ENCODE measurements at places on chromosomes 4 and X. TPM values are rescaled to one million over a fixed set of nuclear protein-coding genes. Genes with fewer than 3 reads are reported as not detected.

SPANXN4 gene
- total RNA-seq: not detected

ARHGAP4 gene
- 35.5 TPM for total RNA-seq

COQ2 gene
- 18.9 TPM for total RNA-seq

OTUD4 gene
- total RNA-seq: 31.2 TPM

RAB40A gene
- total RNA-seq: not detected

WDR44 gene
- total RNA-seq: 13.8 TPM

IRAK1 gene
- total RNA-seq: 103 TPM

P2RY4 gene
- total RNA-seq: 2.3 TPM

FAM47A gene
- not detected for total RNA-seq

SPON2 gene
- total RNA-seq: 34.3 TPM

MAP7D2 gene
- 1.6 TPM for total RNA-seq

TRO gene
- 2.1 TPM for total RNA-seq

ARL9 gene
- 0.15 TPM for total RNA-seq

ITM2A gene
- 26.5 TPM for total RNA-seq

- no peak for DNase-seq
These were observed 626.6 kb downstream of the MID1IP1 start for GRCh38 chrX:39427906-39428305.

- DNase-seq: no peak
These were observed 1.5 kb downstream of the MSANTD1 start for GRCh38 chr4:3250438-3250955.

DNA sequence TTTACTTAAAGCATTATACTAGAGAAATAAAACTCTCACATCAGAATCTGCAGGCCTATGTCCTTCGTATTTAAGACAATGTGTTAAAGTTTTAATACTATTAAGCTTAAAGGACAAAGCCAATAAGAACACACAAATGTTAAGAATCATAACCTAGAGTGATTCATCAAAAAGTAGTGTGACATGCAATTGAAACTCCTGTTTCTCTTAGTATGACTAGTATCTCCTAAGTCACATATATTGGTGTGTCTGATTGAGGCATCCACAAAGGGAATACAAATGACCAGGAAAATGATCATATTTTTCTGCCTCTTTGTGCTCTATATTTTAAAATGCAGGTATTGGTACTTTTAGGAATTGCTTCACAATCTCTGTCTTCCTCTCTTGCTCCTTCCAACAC lies 23.8 kb downstream of the GPRASP3 start:
- DNase-seq: no peak

- no peak for DNase-seq
These were observed 46.4 kb upstream of the GPM6B start for GRCh38 chrX:13863324-13863723.

- DNase-seq: no peak
These were observed 326.4 kb downstream of the EVC2 start for GRCh38 chr4:5381961-5382441.

- no peak for DNase-seq
These were observed 142.9 kb upstream of the MBNL3 start for GRCh38 chrX:132631579-132632232.

DNA sequence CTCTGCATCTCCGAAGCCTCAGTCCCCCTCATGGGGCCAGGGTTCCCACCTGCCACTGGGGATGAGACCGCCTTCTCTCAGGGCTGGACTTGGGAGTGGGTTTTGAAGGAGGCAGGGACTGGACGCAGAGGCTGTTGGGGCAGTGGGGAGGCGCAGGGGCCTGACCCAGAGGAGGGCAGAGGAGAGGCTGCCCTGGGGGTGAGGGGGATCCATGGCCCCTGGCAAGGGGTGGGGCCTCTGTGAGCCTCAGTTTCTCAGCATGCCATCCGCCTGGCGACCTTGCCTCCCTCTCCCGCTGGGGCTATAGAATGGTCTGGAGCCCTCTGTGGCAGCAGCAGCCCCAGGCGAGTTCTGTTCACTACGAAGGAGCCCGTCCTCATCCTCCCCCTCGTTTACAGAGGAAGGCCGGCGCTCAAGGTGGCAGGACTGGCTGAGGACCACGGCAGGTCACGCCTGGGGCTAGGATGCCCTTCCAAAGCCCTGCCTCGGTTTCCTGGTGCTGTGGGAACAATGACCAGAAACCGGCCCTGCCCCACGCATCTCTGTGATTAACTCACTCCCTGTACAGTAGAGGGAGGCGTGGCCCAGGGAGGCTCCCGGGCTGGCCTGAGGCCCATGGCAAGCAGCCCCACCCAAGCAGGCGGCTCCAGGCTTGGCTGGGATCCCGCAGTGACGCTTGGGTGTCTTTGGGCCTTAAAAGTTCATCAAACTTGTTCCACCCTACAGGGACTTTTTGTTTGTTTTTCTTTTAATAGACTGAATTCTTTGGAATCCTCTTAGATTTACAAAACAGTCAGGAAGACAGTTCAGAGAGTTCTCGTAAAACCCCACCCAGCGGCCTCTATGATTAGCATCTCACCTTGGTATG lies 16.0 kb upstream of the SH3TC1 start:
- DNase-seq: peak; percentile 93

- DNase-seq: no peak
These were observed 603.3 kb downstream of the PCDH18 start for GRCh38 chr4:136928957-136929411.

GRCh38 chrX:110985470-110985869 lies 110.5 kb upstream of the PAK3 start:
- no peak for DNase-seq

- DNase-seq: no peak
These were observed 38.0 kb downstream of the RAB28 start for GRCh38 chr4:13445841-13446790.

DNA sequence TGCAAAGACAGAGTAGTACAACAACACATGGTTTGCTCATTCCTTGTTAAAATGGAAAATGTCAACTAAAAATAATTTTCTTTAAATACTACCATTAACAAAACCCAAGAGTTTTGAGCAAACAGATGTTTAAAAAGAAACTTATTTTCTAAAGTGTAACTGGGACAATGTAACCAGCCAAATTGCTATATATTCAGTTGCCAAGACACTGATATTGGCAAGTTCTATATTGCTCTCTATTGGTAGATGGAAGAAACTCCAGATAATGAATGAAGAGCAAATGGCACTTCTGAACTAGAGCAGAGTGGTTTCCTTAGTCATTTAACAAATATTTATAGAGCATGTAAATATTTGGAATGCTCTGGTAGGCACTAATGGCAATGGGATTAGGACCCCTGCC lies 966.2 kb downstream of the RPA4 start:
- DNase-seq: no peak

DNA sequence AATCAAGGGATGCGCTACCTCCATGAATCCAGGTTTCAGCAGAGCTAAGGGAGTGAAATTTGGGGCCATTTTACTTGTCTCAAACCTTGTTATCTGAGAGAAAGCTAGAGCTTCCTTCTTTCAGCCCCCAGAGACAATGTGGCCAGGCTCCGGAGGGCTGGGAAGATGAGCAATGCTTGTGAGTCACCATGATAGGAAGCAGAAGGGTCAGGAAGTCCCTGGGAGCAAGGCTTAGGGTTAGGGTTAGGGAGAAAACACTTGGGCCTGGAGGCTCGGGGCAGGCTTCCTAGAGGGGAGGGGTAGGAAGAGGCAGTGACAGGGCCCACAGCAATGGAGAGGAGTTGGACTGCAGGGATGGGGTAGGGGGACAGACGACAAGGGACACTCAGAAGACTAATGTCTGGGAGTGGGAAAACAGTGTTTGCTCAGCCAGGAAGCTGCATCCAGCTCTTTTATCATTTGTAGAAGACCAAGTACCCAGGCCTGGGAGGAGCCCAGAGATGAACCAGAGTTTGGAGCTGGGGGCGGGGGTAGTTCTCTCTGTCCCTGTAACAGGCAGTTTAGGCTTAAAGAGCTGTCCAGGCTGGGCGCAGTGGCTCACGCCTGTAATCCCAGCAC lies 16.4 kb upstream of the PORCN start:
- DNase-seq: no peak

GRCh38 chrX:70954871-70955270 lies 24.0 kb upstream of the SLC7A3 start:
- no peak for DNase-seq

- DNase-seq: no peak
These were observed 653 bp downstream of the PLA2G12A start for GRCh38 chr4:109729117-109729717.

DNA sequence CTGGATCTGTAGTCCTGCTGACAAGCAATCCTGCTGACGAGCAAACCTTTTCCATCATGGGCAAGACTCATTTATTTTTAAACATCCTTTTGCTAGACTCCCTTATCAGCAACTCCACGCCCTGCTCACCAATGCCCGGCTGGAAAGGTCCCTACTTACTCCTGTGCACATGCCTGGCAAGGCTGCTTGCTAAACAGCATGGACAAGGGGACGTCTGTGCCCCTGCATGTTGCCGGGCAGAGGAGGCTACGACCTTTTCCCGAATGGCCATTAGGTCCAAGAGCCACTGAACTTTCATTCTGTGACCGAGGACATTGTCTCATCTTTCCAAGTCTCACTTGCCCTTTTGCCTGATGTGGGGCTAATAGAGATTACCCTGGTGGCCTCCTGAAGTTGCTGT lies 98.6 kb downstream of the MGST2 start:
- DNase-seq: no peak

DNA sequence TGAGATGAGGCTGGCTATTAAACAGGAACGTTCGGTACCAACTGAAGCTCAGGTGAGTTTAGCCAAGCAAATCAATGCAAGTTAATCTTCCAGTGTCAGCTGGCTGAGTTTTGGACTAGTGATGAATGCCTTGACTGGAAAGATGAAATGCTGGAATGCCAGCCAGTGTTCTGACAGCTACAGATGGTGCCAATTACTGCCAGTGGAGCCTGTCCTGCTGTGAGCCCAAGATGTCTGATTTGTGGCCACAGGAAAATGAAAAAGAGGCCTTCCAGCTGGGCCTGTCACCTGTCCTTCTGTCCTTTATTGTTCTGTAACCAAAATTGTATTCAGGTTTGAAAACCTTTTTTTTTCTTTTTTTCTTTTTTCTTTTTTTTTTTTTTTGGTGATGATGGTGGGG lies 223.1 kb downstream of the AFF2 start:
- no peak for DNase-seq

- DNase-seq: no peak
These were observed 131.2 kb downstream of the ZNF518B start for GRCh38 chr4:10326075-10326474.

DNA sequence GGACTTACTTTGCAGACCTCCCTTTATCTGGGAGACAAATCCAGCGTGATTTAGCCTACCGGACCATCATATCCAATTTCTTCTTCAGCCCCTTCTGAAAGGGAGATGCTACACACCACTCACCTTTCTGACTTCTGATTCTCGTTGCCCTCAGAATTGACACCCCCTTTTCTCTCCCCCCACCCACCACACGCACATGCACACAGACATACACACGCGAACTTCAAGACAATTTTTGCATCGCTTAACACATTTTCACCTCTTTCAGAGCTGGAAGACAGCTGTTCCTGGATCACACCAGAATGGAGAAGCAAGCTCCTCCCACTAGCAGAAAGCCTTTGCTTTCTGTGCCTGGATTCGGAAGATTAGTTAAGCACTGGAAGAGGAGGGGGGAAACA lies 1.0 kb upstream of the SNCA start:
- no peak for DNase-seq

GRCh38 chr4:166734797-166735196 lies 499.5 kb downstream of the SPOCK3 start:
- DNase-seq: no peak

GRCh38 chrX:906586-906985 lies 276.0 kb downstream of the SHOX start:
- no peak for DNase-seq

GRCh38 chr4:42549896-42550295 lies 107.0 kb downstream of the ATP8A1 start:
- DNase-seq: no peak

- no peak for DNase-seq
These were observed 68.9 kb upstream of the NDP start for GRCh38 chrX:44042116-44042515.

DNA sequence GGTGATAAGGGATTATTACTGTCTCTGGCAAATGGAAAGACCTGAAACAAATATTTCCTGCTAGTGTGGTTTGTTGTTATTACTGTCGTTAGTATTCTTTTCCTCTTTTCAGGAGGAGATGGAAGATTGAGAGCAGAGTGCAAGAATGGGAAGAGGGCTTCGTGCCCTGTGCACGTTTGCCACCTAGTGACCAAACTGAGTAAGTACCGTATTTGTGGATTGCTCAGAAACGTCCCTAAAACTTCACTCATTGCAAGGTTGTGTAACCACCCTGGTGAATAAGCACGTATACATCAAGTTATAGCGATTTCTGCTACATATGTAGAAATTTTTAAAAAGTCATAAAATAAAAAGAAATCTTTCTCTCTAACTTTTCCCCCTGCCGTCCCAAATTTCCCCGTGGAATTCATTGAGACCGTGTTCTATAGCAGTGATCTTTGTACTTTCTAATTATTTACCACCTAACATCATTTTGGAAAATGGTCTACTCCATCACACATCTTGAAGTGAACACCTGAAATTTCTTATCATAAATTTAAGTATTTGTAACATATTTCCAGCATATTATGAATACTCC lies 24.3 kb downstream of the LINC00632 start:
- no peak for DNase-seq

GRCh38 chrX:30887721-30888120 lies 1.3 kb downstream of the TAB3 start:
- DNase-seq: peak; percentile 7

- no peak for DNase-seq
These were observed 12.6 kb downstream of the DCLK2 start for GRCh38 chr4:150090836-150091235.

DNA sequence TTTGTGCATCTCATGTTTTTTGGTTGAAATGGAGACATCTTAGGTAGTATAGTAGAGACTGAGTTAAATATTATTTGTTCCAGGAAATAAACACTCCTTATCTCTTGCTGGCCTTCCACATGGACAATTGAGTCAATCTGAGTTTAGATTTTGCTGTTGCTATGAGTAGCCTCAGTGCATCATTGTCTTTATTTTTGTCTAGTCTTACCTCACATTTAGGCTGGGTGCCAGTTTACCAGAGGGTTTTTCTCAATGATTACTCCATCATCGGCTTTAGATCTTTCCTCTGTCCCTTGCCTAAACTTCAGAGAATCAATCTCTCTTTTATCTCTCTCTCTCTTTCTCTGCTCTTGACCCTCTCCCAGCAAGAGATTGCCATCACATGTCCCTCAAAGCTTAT lies 73.6 kb downstream of the GABRB1 start:
- DNase-seq: no peak

GRCh38 chr4:37652747-37653527 lies 33.2 kb downstream of the RELL1 start:
- DNase-seq: no peak

- DNase-seq: no peak
These were observed 16.4 kb upstream of the EIF4E start for GRCh38 chr4:98945297-98945850.

GRCh38 chr4:76969941-76970529 lies 20.5 kb downstream of the SEPTIN11 start:
- no peak for DNase-seq

- DNase-seq: no peak
These were observed 1.7 kb downstream of the MAGEC3 start for GRCh38 chrX:141839856-141840255.

GRCh38 chrX:155857561-155857960 lies 23.6 kb upstream of the VAMP7 start:
- no peak for DNase-seq

Data from left colon (tissue), 2 donors.